MM.1S (cell line): ENCODE measurements at places on chromosomes 7 and 10.

DNA sequence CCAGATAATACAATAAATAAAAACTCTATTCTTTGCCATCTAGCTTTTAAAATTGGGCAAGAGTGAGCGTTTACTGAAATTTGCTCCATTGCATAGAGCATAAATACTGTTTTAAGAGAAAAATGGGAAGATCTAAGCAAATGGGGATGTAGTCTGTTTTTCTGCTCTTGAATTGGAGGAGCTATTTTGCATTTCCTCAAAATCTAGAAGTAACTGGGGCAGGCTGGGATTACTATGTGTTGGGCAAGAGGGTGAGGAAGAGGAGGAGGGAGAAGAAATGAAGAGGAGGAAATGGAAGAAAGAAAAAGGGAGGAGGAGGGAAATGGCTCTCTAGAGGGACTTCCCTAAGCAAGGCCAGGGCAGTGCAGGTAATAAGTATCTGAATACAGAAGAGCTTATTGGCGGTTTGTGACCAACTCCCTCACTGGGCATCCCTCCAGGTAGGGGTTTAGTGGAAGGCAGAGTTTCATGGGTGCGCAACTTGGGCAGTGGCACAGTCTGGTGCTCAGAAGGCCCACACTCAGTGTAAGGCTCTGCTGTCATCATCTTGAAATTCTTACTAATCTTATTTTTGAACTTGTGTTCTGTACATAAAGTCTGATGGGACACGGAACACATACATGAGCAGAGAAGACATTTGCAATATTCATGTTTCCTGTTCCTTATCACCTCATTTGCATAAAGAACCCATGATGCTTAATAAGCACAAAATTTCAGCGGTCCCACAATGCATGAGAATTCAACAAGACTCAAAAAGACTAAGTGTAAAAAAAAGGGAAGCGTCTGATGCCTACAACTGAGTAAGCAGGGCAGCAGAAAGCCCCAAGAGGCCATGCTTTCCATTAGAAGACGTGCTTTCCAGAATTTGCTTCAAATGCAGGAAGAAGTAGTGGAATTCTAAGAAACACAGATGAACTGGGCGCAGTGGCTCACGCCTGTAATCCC lies 116.9 kb downstream of the EVX1 start:
- H3K27ac ChIP-seq: no peak overlapping the region
- no peaks in the 10 kb centered on the region for H3K4me1 ChIP-seq
- H3K36me3 ChIP-seq: no peaks in the 10 kb centered on the region

DNA sequence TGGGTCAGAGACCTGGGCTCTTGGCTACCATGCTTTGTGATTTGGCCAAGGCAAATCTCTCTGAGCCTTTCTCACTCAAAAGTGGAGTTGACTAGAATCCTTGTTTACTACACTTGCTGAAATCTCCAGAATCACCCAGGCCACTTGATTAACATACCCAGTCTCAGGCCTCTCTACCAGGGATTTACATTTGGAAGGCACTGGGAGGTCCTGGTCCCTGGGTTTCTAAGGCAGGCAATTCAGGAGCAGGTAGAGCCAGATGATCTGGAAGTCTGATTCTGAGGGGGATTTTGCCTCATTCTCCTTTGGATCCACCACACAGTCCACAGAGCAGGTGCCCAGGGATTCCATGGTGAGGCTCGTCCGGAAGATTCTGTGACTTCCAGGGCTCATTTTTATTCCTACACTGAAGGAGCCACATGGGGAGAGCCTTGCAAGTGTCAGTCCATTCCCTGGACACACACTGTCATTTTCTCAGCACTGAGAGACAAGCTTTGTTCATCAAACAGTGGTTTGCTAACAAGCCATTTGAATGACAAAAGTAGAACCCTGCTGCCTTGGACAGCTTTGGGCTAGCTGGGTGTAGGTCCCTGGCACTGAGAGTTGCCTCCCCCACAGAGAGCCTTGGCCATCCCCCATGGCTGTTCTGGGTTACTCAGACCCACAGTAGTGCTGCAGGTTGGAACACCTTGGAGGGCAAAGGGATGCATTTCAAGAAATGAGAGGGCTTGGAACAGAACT lies 74.2 kb downstream of the NOC3L start:
- no peaks in the 10 kb centered on the region for H3K4me1 ChIP-seq
- no peak for DNase-seq
- no peak overlapping the region for H3K27ac ChIP-seq
- H3K27me3 ChIP-seq: no peaks in the 10 kb centered on the region
- no peaks in the 10 kb centered on the region for H3K36me3 ChIP-seq

DNA sequence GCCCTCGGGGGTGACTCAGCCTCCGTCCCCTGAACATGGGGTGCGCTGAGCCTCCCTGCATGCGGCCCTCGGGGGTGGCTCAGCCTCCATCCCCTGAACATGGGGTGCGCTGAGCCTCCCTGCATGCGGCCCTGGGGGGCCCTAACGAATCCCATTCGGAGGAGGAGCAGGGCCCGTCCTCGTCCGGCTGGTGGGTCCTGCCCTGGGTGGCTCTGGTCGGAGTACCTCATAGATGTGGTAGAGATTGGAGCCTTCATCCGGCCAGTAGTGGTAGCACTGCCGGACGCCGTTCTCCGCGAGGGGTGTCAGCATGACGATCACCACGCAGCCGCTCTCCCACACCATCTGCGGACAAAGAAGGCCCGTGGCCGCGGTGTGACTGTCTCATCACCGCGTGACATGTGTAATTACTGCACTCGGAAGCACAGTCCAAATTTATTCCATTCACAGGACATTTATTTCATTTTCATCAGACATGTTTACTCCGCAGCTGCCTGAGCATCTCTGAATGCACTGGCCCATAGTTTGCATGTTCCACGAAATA lies 241.1 kb downstream of the DNAJB6 start:
- no peaks in the 10 kb centered on the region for H3K4me1 ChIP-seq
- peaks cover 90% of the 10 kb centered on the region for H3K27me3 ChIP-seq
- no peak for DNase-seq
- H3K4me3 ChIP-seq: no peak overlapping the region

DNA sequence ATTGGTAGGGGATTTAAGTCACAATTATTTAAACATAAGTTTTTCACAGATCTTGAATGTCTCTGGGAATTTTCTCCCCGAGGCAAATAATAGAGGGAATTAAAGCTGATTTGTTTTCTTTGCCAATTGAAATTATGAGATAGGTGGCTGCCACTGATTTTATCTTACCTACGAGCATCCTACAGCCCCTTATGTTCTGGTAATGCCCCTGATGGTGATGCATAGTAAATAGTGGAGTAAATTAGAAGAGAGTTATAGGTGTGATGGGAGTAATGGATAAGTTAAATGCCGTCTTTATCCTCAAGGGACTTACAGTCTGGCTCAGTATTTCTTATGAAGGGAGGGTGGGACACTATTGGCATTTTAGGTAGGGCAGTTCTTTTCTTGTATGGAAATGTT lies 58.1 kb downstream of the HDAC9 start:
- no peaks in the 10 kb centered on the region for H3K4me1 ChIP-seq
- DNase-seq: no peak
- no peaks in the 10 kb centered on the region for H3K27me3 ChIP-seq
- no peak overlapping the region for H3K27ac ChIP-seq

GRCh38 chr7:64590971-64591370 lies 28.1 kb upstream of the ZNF680 start:
- H3K4me1 ChIP-seq: no peaks in the 10 kb centered on the region
- no peak for DNase-seq
- no peak overlapping the region for H3K4me3 ChIP-seq

- no peak for DNase-seq
- no peaks in the 10 kb centered on the region for H3K4me1 ChIP-seq
- no peak overlapping the region for H3K27ac ChIP-seq
- no peak overlapping the region for H3K4me3 ChIP-seq
- no peaks in the 10 kb centered on the region for H3K36me3 ChIP-seq
Observed at GRCh38 chr7:128795129-128795528, 3.4 kb downstream of the CCDC136 start.

GRCh38 chr10:27223964-27224363 lies 16.6 kb downstream of the ACBD5 start:
- 0 out of 2 replicates have a peak, but pooled peaks cover 8% of the 10 kb centered on the region for H3K36me3 ChIP-seq
- H3K4me1 ChIP-seq: no peaks in the 10 kb centered on the region
- no peak overlapping the region for H3K27ac ChIP-seq
- peak; percentile 61 for DNase-seq

- H3K4me3 ChIP-seq: no peak overlapping the region
- no peaks in the 10 kb centered on the region for H3K27me3 ChIP-seq
- no peaks in the 10 kb centered on the region for H3K36me3 ChIP-seq
- H3K4me1 ChIP-seq: no peaks in the 10 kb centered on the region
- DNase-seq: no peak
Observed at GRCh38 chr7:78768859-78769258, 684.6 kb downstream of the MAGI2 start.

- no peak overlapping the region for H3K4me3 ChIP-seq
- DNase-seq: no peak
- peaks cover 7% of the 10 kb centered on the region; the same call in 1 of the 2 replicates for H3K27me3 ChIP-seq
Observed at GRCh38 chr10:131886237-131886636, 14.6 kb upstream of the PPP2R2D start.

DNA sequence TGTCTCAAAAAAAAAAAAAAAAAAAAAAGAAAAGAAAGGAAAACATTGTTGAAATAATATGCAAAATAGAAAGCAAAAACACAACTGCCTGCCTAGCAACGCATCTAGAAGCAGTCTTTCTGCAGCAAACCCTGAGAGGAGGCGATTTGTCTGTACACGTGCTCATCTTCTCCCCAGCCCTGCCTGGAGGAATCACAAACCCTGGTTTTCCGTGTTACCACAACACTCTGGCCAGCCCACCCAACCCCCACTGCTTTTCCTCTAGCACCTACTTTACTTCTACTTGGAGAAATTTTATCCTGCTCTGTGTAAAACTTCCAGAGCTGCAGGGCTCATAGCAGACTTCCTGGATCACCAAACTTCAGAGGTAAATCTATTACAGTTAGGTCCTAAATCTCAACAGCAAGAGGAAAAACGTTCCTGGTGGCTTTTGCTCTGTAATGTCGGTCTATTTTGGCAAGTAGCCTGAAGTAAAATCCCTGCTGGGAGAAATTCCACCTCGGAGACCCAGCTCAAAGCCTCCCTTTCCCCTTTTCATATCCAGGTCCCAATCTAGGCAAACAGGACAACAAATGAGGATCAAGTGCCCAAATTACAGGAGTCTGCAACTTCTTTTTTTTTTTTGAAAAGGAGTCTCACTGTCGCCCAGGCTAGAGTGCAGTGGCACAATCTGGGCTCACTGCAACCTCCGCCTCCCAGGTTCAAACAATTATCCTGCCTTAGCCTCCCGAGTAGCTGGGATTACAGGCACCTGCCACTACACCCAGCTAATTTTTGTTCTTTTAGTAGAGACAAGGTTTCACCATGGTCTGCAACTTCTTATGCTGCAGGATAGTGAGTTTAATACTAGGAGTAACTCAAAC lies 91.6 kb downstream of the DNMBP start:
- DNase-seq: no peak
- H3K4me1 ChIP-seq: no peaks in the 10 kb centered on the region
- no peaks in the 10 kb centered on the region for H3K27me3 ChIP-seq
- H3K4me3 ChIP-seq: no peak overlapping the region
